NCI-H1417 (cell line): ENCODE measurements at places on chromosomes 12 and 14.

- no peak for DNase-seq
Measured at GRCh38 chr14:57583396-57583795, 89.7 kb upstream of the CCDC198 start.

GRCh38 chr12:56599797-56600196, 30.3 kb downstream of the BAZ2A start:
- DNase-seq = no peak

- peak; percentile 17 for DNase-seq
Measured at GRCh38 chr14:47778631-47779030, 103.2 kb upstream of the MDGA2 start.

GRCh38 chr14:104108570-104109541, 23.4 kb downstream of the ASPG start:
- DNase-seq = no peak

DNA sequence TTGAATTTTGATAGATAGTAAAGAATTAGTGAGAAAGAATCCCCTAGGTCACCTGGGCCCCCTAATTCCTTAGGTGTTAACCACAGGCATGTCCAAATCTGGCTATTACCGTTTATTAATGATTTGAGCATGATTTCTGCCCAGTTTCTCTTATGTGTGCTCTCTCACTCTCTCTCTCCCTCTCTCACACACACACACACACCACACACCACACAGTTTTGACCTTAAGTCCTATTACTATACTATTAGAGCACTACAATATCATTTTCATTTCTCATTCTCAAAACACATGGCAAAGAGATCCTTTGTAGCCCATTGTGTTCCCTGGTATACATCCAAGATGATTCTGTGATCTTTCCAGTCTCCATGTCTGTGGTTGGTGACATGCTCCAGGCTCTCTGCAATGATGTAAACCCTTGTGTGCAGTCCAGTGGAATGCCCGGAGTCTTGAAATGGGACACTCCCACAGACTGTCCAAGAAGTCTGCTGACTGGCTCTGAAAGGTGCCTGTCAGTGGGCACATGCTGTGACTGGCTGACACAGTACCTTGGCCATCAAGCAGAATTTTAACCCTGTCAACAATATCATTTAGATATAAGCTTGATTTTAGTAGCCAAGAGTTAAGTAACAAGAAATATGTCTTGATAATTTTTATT, 96.2 kb downstream of the FIGNL2 start:
- no peak for DNase-seq

GRCh38 chr12:102691773-102692555, 211.6 kb upstream of the IGF1 start:
- DNase-seq = no peak

DNA sequence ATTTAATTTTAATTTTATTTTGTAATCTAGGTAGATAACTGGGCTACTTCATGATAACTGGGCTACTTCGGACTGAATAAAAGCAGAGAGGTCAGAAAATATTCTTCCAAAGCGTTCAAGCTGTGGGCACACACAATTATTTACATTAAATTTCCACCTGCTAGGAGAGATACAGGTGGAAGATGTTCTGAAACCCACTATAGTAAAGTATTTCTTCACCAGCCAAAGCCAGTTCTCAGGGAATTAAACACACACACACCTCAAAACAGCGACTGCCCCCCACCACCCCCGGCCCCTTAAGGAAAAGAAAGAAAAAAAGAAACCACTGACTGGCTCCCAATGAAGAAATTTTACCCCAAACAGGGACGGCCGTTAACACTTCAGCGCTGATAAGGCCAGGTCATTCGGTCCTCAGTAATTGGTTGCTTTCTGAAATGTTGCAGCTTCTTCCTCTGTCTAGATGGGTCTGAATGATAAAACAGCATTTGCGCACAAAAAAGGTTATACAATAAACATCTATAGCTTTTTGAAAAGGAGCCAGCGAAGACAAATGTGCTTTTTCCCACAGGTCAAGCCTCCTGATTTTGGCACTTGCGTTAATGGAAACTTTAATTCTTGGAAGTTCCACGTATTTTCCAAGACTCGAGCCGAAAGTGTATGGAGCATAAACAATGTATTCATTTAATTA, 771 bp upstream of the KCNJ8 start:
- DNase-seq = no peak

GRCh38 chr14:32677129-32677780, 261.4 kb upstream of the NPAS3 start:
- DNase-seq = no peak

GRCh38 chr14:105087963-105088811, 23.0 kb upstream of the GPR132 start:
- no peak for DNase-seq

DNA sequence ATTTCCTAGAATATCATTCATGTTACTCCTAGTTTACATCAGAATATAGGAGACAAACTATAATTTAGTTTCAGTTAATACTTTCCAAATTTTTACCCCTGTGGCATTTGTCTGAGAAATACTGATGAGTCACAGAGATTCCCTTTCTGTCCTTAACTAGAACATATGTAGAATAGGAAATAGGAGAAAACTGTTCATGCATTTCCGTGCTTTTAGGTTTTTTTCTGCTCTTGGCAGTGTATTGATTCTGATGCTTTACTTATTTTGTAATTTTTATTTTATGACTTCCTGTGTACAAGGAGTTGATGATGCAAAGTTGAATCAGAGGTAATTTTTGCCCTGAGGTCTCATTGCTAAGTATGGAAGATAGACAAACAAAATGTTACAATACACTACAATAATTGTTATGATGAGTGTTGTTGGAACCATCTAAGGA, 23.0 kb downstream of the MNAT1 start:
- no peak for DNase-seq

DNA sequence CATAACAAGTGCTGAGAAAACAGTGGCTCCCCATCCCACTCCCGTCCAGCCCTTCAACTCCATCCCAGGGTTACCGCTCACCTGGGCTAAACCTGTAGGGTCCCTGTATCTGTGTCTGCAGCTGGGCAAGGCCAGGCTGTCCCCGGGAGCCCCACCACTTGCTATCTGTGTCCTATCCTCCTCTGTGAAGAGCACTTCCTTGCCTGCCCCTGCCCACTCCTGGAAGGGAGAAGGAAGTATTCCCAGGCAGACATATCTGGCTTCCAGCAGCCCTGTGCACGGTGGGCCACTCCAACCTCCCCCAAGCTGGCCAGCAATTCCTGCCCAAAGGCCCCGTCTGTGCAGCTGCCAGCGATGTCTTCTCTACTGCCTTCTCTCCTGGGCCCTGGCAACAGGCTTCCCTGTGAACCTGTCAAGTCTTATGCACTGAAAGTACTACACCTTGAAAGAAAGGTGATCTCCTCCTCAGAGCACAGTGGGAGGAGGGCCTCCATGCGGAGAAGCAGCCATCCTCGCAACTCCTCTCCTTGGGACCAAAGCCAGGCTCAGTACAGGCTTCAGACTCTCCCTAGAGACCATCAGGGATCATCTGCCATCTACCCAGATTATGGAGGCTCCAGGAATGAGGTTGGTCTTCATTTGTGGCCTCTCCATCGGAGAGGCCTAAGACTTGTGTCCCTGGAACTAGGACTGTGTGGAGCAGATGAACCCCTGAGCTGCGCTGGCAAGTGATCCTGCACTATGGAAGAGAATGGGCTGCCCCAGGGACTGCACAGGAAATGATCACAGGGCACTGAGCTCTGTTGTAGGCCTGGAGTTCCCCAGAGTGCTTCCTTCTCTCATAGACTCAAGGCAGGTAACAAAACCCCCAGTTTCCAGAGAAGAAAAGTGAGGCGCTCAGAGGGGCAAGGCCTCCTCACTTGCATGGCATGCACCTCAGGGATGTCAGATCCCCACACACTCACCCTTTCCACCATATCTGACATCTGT, 663.6 kb downstream of the BCL11B start:
- no peak for DNase-seq

GRCh38 chr14:101225157-101226152, 321.9 kb upstream of the RTL1 start:
- DNase-seq = no peak

DNA sequence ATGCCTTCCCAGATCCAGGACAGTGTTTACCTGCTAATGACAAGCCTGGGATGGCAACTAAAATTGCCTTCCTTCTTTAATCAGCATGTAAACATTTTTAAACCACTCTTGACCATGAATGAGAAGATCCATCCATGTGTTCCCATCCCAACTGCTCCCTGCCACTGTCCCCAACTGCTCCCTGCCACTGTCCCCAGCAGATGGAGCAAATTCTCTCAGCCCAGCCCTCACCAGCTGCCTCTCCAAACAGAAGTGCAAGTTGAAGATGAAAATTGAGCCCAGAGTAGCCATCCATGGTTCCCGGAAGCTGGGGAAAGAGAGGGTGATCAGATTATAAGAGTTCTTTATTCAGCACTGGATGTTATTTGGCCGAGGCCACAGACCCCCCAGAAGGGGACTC, 133.1 kb downstream of the SLC15A4 start:
- no peak for DNase-seq

- no peak for DNase-seq
Measured at GRCh38 chr14:100770605-100771120, 44.0 kb downstream of the DLK1 start.

- no peak for DNase-seq
Measured at GRCh38 chr12:19012965-19013364, 116.6 kb upstream of the PLEKHA5 start.

GRCh38 chr14:50363714-50364111, 33.0 kb downstream of the CDKL1 start:
- DNase-seq = no peak

DNA sequence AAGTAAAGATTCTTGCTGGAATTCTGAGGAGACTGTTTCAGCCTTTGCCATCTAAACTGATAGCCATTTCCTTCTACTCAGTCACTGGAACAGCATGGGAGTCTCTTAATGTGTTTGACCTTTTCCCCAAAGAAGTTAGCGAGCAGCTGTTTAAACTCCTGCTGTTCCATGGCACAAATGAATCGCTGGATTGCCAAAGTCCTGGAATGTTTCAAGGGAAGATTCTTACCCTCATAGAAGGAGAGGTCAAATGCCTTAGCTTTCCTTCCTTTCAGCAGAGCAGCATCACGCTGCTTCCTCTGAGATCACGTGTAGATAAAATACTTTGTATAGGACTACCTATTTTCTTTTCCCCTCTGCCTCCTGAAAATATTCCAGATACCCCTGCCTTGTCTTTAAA, 10.5 kb upstream of the NR2C1 start:
- no peak for DNase-seq

- DNase-seq = no peak
Measured at GRCh38 chr14:61202124-61202523, 79.0 kb downstream of the TMEM30B start.

- DNase-seq = no peak
Measured at GRCh38 chr12:57620936-57621496, 9.8 kb downstream of the ARHGEF25 start.

GRCh38 chr12:98939350-98939749, 294.3 kb downstream of the APAF1 start:
- DNase-seq = no peak

DNA sequence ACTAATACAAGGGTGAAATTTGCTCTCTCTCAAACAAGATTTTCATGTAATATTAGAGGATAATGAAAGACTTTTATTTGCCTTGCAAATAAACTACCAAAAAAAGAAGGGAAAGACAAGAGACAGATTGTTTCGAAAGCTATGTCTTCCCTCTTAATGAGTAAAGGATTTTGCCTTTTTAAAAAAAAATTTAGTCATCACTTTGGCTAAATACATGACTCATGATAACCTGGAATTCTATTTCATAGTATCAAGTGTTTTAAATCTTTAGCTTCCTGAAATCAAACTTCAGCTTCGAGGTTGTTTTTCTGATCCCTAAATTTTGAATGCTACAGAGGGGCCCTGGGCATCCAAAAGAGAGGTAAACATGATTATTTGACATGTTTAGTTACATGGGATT, 144.4 kb downstream of the CCDC59 start:
- no peak for DNase-seq

DNA sequence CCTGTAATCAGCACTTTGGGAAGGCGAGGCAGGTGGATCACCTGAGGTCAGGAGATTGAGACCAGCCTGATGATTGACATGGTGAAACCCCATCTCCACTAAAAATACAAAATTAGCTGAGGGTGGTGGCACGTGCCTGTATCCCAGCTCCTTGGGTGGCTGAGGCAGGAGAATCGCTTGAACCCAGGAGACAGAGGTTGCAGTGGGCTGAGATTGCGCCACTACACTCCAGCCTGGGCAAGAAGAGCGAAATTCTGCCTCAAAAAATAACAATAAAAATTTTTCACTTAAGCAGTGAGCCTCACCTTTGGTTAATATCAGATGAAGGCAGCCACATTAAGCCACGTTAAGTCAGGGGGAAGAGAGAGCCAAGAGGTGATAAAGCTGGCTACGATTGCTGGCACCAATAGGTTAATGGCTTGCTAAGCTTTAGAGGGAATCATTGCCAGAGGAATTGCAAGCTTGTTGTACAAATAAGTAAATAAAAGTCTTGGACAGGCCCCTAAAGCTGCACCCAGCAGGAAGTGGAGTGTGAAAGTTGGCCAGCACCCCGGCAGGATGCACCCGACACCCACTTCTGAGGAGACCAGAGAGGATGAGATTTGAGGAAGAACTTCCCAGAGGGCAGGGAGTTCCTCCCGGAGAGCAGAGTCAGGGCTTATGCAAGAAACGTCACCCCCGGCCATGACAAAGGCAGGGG, 41.3 kb upstream of the TESC start:
- no peak for DNase-seq
